ENCODE measurements at places on chromosomes 6 and 20.

DNA sequence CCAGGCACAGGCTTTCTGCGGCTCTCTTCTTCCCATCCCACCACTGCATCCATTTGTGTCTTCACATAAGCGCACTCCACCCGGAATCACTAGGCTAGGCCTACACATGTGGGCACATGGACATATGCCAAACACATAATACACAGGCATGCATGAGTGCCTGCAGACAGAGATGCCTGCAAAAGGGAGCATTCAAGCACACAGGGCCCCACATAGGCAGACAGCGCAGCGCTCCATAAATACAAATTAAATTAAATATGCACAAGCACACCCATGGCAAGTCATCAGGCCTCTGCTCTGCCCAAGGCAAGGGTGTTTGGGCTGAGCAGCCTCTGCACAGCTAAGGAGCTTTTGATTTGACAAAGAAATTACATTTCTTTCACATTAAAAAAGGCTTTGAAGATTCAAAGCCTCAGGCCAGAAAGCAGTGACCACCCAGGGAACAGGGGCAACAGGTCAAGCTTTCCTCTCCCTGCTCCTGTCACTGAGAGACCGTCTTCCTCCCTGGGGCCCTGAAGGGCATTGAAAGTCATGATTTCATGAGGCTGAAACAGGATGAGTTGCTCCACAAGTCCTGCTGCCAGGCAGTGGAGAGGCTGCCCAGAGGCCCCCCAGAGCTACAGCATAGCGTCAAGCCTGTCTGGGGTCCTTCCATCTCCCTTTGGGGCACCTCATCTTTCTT is 134.2 kb upstream of the LRFN2 start:
- no peak for DNase-seq

DNA sequence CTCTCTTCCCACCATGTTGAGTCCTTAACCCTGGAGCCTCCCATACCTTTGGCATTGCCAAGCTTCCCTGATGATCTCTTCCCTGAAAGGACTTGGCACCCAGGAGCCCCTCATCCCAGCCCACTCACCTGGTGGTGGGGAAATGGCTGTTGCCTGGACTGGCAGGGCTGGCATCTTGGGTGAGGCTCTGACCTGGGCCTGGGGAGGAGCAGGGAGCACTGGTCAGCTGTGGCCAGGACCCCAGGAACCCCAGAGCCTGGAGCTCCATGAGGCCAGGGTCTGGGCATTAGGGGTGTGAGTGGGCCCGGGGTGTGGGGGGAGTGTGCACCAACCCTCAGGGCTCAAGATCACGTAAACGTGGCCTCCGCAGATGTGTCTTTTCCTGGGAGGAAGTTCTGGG is 9.5 kb downstream of the SDCBP2 start:
- DNase-seq: no peak

DNA sequence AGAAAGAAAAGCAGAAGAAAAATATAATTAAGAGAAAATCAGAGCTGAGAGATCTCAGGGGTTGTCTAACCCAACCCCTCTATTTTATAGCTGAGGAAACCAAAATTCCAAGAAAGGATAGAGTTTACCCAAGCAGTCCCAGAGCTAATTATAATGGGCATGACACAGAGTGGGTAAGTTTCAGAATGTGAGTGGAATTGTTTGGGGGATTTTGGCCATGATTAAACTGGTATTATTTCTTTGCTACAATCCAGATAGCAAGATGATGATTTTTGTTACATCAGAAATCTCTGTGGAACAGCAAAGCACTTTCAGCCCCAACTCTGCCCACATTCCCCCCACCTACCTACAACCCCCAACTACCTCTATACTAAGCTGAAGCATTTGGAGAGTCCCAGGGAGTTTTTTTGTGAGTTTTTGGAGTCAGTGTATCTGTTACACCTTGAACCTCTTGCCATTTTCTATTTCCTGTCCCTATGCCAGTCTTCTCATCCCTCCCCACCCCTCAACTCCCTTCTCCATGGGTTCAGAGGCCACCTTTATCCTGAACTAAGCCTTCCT is 24.7 kb downstream of the POFUT1 start:
- no peak for DNase-seq

GRCh38 chr6:91063362-91063761 is 476.5 kb upstream of the MAP3K7 start:
- DNase-seq: no peak

DNA sequence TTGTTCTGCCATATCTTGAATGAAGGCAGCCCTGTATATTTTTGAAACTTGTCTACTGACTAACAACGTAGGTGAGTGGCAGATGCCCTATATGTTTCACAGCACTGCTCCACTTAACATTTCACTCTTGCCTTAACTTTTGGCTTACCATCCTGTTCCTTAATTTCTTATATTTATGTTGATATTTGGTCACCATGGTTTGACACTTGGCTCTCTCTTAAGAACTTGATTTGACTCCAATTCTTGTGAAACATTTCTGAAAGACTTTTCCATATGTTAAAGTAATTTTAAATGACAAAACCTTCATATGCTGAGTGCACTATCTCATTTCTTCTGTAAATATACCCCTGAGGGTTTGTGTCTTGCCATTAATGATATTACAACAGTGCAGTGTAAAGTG is 434.3 kb upstream of the IMPG1 start:
- no peak for DNase-seq

Data from tibial nerve (tissue), 4 donors.